Endothelial cell (in vitro differentiated cells): ENCODE measurements at places on chromosomes 3 and 15. TPM values are rescaled to one million over a fixed set of nuclear protein-coding genes. Genes with fewer than 3 reads are reported as not detected.
A peak's percentile ranks its signal among the peaks of the same experiment; 100 is the strongest.

DNA sequence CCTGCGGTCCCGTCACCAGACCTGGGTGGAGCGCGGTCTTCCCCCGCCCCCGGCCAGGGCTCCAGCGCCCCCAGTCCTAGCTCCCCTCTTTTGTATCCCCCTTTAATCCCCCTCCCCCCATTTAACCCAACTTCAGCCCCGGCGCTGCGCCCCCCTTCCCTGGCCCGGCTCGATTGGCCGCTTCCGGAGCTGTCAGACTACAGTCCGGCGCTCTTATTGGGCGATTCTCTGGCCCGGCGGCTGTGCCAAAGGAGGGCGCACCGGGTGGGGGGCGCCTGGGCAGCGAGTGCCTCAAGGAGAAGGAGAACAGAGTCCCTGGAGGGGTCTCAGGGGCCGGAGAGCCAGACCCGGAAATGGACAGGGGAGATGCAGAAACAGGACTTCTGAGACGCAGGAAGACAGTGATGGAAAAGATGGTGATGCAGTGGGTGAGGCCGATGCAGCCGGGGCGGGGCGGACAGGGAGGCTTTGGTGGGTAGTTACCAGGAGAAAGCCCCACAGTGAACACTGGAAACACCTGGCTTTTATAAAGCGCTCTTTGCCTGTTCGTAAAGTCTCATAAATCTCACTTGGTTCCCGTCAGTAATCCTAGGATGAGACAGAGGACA lies 1.2 kb upstream of the ADCY5 start:
- H3K4me1 ChIP-seq = peaks cover 4% of the 10 kb centered on the region
- H3K27me3 ChIP-seq = peaks cover 13% of the 10 kb centered on the region
- no peak overlapping the region for H3K27ac ChIP-seq

Gene RETNLB
- not detected for total RNA-seq

Gene CHST13
- not detected for total RNA-seq

GRCh38 chr15:63256433-63257274 lies 20.8 kb upstream of the APH1B start:
- peak overlapping the region; percentile 45 for H3K27ac ChIP-seq
- H3K27me3 ChIP-seq = no peaks in the 10 kb centered on the region
- no peak for DNase-seq
- H3K4me1 ChIP-seq = peaks cover 13% of the 10 kb centered on the region

Gene FGF7
- 0.23 TPM for total RNA-seq

- no peak overlapping the region for H3K27ac ChIP-seq
- peaks cover 1% of the 10 kb centered on the region for H3K27me3 ChIP-seq
- DNase-seq = no peak
- peaks cover 14% of the 10 kb centered on the region for H3K4me1 ChIP-seq
- no peaks in the 10 kb centered on the region for H3K36me3 ChIP-seq
Measured at GRCh38 chr15:94924971-94925598, 693.7 kb downstream of the MCTP2 start.

- no peak overlapping the region for H3K4me3 ChIP-seq
- peaks cover under 1% of the 10 kb centered on the region for H3K4me1 ChIP-seq
- no peak for DNase-seq
- no peaks in the 10 kb centered on the region for H3K27me3 ChIP-seq
Measured at GRCh38 chr3:123745184-123745855, 138.8 kb downstream of the MYLK start.

DNA sequence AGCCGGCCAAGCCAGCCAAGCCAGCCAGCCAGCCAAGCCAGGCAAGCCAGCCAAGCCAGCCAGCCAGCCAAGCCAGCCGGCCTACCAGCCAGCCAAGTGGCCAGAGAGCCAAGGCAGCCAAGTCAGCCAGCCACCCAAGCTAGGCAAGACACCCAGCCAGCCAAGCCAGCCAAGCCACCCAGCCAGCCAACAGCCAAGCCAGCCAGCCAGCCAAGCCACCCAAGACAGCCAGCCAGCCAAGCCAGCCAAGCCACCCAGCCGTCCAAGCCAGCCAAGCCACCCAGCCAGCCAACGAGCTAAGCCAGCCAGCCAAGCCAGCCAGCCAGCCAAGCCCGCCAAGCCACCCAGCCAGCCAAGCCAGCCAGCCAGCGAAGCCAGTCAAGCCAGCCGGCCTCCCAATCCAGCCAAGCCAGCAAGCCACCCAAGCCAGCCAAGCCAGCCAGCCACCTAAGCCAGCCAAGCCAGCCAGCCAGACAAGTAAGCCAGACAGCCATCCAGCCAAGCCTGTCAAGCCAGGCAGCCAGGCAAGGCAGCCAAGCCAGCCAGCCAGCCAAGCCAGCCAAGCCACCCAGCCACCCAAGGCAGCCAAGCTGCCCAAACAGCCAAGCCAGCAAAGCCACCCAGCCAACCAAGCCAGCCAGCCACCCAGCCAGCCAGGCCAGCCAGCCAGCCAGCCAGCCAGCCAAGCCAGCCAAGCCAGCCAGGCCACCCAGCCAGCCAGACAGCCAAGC lies 200.5 kb downstream of the GOLGA6L6 start:
- no peaks in the 10 kb centered on the region for H3K4me1 ChIP-seq
- H3K4me3 ChIP-seq = no peak overlapping the region
- H3K27ac ChIP-seq = no peak overlapping the region
- H3K27me3 ChIP-seq = peaks cover 4% of the 10 kb centered on the region
- H3K36me3 ChIP-seq = peaks cover 4% of the 10 kb centered on the region
- DNase-seq = peak; percentile 41

Gene CD200R1
- total RNA-seq = 0.18 TPM

DNA sequence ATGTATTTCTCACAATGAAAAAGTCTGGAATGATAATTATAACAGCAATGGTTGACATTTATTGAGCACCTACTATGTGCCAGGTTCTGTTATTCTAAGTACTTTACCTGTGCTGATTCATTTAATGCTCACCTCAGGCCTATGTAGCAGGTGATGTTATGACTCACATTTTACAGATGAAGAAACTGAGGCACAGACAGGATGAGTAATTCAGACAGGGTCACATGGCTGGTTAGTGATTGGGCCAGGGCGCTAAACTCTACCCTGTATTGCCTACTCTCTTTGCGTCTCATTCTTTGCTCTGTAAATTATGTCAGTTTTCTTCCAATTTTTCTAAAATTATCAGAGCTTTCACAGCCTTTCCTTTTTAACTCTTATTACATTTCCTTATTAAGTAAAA lies 98.3 kb downstream of the PIK3R4 start:
- no peak overlapping the region for H3K27ac ChIP-seq
- DNase-seq = no peak
- no peaks in the 10 kb centered on the region for H3K4me1 ChIP-seq
- H3K36me3 ChIP-seq = no peaks in the 10 kb centered on the region
- H3K27me3 ChIP-seq = no peaks in the 10 kb centered on the region

DNA sequence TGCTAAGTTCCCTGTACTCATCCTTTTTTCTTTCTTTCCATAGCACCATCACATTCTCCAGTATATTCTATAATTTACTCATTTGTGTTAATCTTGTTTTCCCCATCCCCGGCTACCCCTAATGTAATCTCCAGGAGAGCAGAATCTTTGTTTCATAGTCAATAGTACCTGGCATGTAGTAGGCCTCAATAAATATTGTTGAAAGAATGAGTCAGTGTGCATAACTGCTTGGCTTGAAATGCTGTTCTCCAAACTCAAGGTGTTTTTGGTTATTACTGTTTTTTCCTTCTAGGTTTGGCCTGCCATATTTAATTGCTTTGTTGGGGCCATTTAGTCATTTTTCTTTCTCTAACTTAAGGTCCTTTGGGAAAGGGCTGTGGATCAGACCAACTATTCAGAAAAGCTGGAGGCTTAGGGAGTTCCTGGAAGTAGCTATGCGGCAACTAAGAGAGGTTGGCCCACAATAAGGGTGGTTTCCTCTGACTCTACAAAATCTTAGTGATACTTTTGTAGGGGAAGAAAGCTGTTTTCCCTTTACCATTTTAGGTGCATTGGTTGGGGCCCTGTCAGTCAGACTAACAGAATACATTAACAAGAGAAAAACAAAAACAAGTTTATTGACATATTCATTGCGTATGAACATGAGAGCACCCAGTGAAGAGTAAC lies 28.4 kb downstream of the KAT2B start:
- H3K4me1 ChIP-seq = no peaks in the 10 kb centered on the region
- no peak for DNase-seq
- no peaks in the 10 kb centered on the region for H3K27me3 ChIP-seq
- H3K36me3 ChIP-seq = no peaks in the 10 kb centered on the region
- H3K27ac ChIP-seq = no peak overlapping the region

GRCh38 chr3:195105389-195105788 lies 165.6 kb downstream of the XXYLT1 start:
- no peak overlapping the region for H3K27ac ChIP-seq
- H3K27me3 ChIP-seq = peaks cover 9% of the 10 kb centered on the region
- peaks cover 6% of the 10 kb centered on the region for H3K36me3 ChIP-seq
- no peak overlapping the region for H3K4me3 ChIP-seq
- DNase-seq = no peak

DNA sequence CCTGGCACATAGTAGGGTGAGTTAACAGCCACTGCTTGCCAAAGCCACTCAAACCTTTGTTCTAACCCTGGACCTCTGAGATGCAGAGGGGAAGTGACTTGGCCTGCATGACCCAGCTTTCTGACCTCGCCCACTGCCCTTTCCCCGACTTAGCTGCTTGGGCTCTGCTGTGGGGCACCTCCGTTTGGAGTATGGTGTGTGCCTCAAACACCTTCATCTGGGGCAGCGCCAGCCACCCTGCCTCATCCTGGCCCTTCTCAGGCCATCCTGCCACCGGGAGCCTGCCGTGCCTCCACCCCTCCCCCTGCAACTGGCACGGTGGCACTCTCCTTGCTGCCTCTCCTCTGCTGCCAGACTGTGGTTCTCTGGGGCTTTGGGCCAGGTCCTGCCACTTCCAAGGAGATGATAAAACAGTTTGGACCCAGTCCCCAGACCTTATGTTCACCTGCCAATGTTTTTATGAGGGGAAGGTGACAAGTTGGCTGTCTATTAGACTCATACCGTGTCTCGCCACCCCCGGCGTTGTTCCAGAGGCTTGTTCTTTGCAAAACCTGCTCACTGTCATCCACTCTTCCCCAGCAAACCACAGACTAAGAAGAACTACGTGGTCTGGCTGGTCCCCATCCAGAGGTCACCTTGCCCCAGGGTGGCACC lies 32.2 kb downstream of the SLC6A6 start:
- H3K27me3 ChIP-seq = peaks cover 12% of the 10 kb centered on the region
- no peak for DNase-seq
- peak overlapping the region; percentile 91 for H3K27ac ChIP-seq
- H3K36me3 ChIP-seq = peaks cover 4% of the 10 kb centered on the region
